ENCODE measurements at places on chromosomes 11 and 22.

DNA sequence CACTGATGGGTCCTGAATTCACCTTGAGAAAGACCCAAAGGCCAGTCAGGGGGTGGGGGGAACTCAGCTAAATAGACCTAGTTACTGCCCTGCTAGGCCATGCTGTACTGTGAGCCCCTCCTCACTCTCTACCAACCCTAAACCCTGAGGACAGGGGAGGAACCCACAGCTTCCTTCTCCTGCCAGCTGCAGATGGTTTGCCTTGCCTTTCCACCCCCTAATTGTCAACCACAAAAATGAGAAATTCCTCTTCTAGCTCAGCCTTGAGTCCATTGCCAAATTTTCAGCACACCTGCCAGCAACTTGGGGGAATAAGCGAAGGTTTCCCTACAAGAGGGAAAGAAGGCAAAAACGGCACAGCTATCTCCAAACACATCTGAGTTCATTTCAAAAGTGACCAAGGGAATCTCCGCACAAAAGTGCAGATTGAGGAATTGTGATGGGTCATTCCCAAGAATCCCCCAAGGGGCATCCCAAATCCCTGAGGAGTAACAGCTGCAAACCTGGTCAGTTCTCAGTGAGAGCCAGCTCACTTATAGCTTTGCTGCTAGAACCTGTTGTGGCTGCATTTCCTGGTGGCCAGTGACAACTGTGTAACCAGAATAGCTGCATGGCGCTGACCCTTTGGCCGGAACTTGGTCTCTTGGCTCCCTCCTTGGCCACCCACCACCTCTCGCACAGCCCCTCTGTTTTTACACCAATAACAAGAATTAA, 2.4 kb upstream of the TTC36 start:
- no peak for DNase-seq

GRCh38 chr11:101862391-101863233, 52.2 kb upstream of the CEP126 start:
- no peak for DNase-seq

DNA sequence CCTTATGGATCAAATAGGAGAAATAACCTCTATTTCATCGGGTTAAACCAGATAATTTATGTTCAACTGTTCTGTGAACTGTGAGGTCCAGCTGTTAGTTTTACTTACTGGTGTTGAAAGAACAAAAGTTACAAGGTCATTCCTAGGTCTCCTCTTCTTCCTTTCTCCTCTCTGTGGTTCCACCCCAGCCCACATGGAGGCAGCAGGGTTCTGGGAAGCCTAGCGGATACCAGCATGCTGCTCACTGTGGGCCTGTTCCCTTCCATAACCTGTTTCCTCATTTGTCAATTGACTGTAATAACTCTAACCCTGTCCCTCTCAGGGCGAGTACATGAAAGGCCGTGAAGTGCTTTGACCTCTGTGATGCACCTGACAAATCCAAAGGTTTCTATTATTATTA, 27.8 kb downstream of the RELT start:
- DNase-seq: no peak

DNA sequence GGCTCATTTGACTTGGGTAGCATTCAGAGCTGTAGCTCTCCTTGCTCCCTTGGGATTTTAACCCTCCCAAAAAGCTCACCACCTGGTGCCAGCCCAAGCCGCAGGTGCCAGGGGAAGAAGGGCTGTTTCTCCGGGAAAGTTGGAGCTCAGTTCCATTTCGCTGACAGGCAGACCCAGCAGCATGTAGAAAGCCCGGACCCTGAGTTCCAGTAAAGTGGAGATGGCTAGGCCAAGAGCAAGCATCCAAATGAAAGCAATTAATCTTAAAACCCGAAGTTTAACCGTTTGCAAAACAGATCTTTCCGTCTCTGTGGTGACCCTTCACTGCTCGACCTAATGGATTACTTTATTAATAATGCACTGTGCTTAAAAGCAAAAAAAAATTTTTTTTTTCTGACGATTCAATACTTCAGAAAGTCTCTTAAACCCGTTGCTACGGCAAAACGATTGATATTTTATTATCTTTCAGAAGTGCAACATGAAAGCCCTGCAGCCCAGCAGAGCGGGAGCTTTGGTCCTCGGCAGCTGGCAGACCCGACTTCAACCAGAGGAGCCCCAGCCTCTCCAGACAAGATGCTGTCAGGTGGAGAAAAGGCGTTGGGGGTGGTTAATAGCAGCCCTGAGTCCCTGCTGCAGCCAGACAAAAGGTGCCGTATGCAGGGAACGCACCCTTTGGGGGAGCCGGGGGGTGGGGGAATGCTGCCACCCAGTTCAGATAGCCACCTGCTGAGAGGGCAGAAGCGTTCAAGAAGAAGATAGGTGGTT, 3.3 kb downstream of the LMO1 start:
- DNase-seq: no peak

- no peak for DNase-seq
Observed at GRCh38 chr11:20132667-20133039, 27.6 kb downstream of the DBX1 start.

DNA sequence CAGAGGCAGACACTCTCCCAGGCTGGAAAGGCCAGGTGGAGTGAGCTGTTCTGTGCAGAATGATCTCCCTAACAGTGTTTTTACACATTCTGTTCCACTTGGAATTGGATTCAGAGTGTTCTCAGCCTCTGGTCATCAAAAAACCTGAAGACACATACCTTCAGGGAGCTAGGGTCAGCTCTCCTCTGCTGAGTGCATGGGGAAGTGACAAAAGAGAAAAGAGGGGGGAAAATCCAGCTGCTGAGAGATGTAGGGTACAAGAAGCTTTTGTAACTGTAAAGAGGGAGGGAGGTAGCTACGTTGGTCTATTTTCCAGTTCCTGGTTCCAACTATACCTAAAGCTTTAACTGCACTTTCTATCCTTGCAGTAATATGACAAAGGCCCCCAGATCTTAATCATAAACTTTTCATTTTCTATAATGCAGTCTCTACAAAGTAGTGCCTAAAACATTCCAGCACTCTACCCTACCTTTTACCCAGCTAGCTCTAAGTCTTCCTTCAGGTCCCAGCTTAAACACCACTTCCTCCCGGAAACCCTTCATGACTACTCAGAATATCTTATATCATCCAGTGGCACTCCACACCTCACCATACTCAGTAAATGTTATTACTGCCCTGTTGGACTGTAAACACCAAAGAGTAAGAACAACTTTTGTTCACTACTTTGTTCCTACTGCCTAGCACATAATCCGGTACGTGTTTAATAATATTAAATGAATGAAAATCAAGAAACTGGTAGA, 9.2 kb downstream of the MAPK1 start:
- no peak for DNase-seq

- no peak for DNase-seq
Observed at GRCh38 chr22:17633217-17633997, 4.9 kb upstream of the ATP6V1E1 start.

GRCh38 chr11:63599211-63600122, 14.8 kb downstream of the PLAAT3 start:
- no peak for DNase-seq

DNA sequence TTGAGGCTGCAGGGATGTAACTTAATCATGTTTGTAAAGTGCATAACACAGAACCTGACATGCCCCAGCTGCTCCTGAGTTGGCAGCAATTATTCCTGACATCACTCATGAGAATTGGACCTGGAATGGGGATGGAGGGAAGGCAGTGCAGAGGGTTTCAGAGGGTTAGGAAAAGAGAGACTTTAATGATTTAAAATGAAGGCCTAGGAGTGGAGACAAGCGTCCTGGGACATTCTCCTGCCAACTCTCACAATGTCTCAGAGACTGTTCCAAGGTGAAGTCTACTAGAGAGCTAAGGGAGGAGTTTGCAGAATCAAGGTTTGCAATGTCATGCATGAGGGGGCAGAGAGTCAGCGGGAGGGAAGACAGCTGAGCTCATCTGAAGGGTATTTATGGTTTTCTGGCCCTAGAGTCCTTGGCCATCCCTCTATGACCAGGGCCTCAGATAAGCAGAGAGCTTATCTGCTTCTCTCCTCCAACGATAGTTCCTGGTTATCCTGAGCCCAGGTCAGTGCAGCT, 36.9 kb downstream of the GGTLC2 start:
- DNase-seq: no peak

DNA sequence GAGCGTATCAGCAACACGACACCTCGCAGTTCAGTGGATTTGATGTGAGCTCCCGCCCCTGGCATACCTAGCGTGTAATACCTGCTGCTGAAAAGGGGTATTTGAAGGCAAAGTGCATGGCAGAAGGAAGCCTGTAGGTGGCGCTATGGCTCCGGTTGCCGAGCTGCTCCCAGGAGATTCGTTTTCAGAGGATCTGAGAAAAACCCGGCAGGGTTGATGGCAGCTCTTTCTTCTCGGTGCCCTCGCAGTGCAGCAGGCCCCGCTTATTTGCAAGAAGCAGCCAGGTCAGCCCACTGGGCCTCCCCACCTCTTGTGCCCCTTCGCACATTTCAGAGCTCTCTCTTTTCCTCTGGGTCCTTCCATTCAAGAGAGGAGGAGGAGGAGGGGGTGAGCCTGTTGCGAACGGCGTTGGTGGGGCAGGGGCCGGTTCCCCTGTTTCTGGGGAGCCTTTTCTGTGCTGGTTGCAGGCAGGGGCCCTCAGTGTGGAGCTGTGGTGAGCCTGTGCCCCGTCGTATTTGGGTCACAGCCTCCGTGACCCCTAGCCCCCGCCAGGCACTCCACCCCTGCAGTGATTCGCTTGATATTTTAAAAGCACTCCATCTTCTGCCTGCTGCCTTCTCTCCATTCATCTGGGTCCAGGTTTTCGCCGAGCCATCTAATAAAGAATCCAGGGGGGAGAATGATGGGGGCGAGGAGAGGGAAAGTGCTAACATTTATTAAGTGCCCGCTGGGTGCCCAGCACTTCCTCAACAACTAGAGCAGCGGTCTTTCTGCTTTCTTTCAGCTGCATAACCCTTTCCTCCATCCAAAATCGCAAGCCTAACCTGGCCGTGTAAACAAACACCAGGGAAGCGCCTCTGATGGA, 85.3 kb upstream of the SYT13 start:
- DNase-seq: no peak

GRCh38 chr22:26246552-26246951, 77.3 kb downstream of the SEZ6L start:
- DNase-seq: no peak

DNA sequence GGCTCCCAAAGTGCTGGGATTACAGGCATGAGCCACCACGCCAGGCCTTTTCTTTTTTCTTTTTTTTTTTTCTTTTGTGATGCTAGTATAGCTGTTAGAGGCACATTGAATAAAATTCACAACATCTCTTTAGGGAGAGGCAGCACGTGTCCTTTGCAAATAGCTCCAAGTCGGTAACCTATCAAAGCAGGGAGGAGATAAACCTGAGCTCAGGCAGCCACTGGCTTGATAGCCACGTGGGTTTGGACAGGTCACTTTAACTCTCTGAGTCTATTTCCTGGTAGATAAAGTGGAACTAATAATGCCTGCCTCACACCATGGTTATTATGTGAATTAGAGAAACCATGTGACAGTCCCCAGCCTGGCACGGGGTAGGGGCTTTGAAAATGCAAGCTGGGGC, 43.1 kb upstream of the ATXN10 start:
- no peak for DNase-seq

DNA sequence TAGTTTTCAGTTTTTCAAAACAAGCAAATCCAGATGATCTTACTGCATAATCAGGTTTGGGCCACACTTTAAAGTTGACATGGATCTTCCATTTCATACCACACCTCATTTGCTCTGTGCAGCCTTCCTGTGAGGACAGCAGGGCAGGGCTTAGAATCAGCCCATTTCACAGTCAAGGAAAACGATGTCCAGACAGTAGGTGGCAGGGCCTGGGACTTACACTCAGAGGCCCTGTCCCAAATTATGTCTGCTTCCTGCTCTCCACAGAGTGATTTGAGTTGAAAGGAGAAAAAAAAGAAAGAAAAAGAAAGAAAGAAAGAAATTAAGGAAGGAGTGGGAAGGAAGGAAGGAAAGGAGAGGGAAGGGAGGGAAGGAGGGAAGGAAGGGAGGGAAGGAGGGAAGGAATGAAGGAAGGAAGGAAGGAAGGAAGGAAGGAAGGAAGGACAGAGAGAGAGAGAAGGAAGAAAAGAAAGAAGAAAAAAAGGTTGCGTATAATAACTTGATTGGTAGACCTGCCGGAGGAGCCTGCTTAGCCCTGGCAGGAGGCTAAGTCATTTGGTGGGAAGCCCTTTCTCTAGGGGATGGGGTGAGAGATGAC, 23.6 kb downstream of the TSKU start:
- DNase-seq: no peak

DNA sequence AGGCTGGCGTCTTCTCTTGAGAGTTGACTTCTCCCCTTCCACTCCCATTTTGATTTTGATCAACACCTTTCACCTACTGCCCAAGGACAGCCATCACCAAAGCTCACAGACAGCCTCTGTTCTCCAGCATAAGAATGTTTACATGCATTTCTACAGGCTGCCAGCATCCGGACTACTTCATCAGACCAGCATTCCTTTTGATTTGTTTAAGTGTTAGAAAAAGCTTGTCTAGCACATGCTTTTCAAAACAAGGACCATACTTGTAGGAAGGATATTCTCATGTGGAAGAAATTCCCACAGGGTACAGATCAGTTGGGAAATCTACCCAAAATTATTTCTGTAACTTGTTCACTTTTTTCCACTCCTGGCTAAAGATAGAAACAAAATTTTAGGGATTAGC, 6.2 kb upstream of the KCNA4 start:
- DNase-seq: no peak

DNA sequence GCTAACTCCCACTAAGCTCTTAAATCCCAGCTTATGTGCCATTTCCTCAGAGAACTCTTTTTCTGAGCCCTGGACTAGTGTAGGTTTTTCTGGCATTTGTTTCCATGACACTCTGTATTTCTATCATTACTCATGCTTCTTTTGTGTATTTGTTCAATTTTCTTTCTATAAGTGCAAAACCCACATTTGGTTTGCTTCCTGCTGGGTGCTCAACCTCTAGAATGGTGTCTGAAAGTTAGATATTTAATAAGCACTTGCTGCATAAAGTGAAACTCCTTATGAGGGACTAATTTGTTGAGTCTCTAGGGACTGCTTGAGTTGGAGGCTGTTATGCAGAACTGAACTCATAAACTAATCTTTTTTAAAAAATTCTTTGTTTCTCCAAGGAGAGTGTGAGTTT, 68.6 kb downstream of the SYT9 start:
- DNase-seq: no peak

- no peak for DNase-seq
Observed at GRCh38 chr11:114883472-114883871, 205.1 kb downstream of the NXPE2 start.

DNA sequence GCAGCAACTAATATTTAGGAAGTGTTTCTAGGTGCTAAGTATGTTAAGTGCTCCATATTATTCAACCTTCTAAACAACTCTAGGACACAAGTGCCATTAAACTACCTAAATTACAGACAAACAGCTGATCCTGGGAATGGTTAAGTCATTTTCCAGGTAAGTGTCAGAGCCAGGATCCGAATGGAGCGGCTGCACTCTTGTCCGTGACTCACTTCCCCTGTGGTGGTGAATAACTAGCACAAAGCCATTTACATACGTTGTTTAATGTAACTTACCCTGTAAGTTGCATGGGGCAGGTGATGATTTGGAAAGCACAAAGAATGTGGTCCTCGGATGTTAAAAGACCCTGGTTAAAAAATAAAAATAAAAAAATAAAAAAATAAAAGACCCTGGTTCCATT, 8.8 kb upstream of the PRG2 start:
- DNase-seq: no peak

GRCh38 chr11:108027057-108027456, 18.4 kb downstream of the CUL5 start:
- DNase-seq: no peak

Measured in activated CD8-positive, alpha-beta memory T cell treated with anti-CD3 and anti-CD28 coated beads for 1 hour (primary cell).